Pancreas (tissue), 10 donors: ENCODE measurements at places on chromosomes 13 and 19. TPM values are rescaled to one million over a fixed set of nuclear protein-coding genes. Genes with fewer than 3 reads are reported as not detected.

DNA sequence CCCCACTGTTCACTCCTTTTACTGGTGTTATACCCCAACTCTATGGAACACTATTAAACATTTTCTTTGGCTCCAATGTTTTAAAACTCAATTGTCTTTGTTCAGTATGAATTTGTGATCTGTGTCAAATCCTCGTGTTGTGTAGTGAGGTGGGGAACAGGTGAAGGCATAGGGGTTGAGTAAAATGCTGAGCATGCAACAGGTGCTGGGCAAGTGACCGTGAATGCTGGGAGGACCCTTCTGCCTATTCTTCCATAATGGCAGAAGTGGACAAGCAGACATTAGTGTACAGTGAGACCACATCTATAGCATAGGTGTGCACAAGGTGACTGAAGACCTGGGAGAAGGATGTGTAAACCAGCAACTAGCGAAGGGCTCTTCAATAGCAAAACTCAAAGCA is 1188.0 kb downstream of the UQCRFS1 start:
- no peak for DNase-seq

- DNase-seq, result no peak
Observed at GRCh38 chr19:18612772-18613588, at the start of gene TMEM59L. TMEM59L (plus strand) TSS chr19:18612870; CDS start chr19:18612959, 89 bp downstream.

- DNase-seq, result no peak
Observed at GRCh38 chr13:79079351-79079839, 326.7 kb downstream of the RBM26 start.

The MISP3 gene
- 8.8 TPM for total RNA-seq

GRCh38 chr19:49530708-49531107 is 2.9 kb downstream of the RCN3 start:
- DNase-seq, result no peak

DNA sequence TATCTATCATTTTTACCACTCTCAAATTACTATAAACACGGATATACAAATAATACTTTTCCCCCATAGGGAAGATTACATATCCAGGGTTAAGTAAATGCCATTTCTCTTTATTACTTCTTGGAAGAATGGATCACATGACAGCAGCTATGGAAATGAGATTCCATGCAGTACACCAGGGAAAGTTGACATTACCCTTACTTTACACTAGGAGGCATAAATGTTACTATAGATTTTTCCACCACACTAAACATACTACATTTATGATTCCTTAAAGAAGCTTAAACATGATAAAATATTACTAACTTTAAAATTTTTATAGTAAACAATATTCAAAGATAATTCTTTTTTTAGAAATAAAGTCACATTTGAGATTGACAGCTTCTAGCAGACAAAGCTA is 611.4 kb downstream of the PCDH9 start:
- no peak for DNase-seq

GRCh38 chr13:23918208-23918607 is 20.9 kb upstream of the C1QTNF9B start:
- DNase-seq, result no peak

- DNase-seq, result no peak
Observed at GRCh38 chr13:26071691-26072090, 19.9 kb upstream of the SHISA2 start.

DNA sequence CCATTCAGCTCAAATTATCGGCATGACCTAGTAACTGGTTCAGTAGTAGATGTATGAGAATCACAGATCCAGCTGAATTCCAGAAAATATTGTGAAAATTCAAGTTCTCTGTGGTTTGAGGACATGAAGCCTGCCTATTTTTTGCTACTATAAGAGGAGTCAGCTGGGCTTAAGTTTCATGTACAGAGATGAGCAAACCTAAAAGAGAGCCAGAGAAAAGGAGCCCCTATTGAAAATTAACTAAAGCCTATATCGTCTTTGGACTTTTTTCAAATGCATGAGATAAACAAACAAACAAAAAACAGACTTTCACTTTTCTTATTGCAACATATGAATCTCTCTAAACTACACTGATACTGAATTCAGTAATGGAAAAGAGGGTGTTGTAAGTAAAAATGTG is 106.8 kb upstream of the SPRY2 start:
- DNase-seq, result no peak

DNA sequence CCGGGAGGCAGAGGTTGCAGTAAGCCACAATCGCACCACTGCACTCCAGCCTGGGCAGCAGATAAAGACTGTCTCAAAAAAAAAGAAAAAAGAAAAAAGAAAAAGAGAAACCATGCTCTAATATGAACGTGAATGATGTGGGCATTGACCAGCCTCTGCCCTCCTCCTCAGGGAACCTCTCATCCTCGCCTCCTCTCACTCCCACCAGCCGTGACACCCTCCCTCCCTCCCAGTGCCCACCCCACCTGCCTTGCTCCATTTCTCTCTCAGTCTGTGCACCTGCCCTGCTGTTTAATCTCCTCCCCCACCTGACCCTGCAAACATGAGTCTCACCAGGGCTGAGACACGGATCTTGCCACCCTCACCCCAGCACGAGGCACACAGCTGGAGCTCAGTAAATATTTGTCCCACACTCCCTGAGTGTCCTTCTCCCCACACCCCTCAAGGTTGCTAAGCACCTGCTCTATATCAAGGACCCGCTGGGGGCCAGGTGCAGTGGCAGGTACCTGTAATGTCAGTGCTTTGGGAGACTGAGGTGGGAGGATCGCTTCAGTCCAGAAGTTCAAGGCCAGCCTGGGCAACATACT is 7.5 kb upstream of the BCAT2 start:
- DNase-seq, result peak; percentile 88

DNA sequence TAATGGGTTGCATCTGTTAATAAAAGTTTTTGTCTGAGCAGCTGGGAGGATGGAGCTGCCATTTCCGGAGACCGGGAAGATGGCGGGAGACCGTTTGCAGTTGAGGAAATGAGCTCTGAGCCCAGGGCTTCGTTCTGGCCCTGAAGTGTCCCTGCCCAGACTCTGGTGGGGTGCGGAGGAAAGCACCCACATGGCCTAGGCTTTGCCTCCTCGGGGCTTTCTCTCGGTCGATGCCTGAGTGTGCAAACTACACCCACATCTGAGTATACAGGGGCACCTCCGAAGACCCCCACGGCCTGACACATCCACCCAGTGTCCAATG is 15.6 kb upstream of the NANOS3 start:
- no peak for DNase-seq

- DNase-seq, result no peak
Observed at GRCh38 chr13:41700790-41701310, 243.5 kb downstream of the RGCC start.

GRCh38 chr13:20177049-20177831 is 15.5 kb downstream of the GJB2 start:
- DNase-seq, result no peak

DNA sequence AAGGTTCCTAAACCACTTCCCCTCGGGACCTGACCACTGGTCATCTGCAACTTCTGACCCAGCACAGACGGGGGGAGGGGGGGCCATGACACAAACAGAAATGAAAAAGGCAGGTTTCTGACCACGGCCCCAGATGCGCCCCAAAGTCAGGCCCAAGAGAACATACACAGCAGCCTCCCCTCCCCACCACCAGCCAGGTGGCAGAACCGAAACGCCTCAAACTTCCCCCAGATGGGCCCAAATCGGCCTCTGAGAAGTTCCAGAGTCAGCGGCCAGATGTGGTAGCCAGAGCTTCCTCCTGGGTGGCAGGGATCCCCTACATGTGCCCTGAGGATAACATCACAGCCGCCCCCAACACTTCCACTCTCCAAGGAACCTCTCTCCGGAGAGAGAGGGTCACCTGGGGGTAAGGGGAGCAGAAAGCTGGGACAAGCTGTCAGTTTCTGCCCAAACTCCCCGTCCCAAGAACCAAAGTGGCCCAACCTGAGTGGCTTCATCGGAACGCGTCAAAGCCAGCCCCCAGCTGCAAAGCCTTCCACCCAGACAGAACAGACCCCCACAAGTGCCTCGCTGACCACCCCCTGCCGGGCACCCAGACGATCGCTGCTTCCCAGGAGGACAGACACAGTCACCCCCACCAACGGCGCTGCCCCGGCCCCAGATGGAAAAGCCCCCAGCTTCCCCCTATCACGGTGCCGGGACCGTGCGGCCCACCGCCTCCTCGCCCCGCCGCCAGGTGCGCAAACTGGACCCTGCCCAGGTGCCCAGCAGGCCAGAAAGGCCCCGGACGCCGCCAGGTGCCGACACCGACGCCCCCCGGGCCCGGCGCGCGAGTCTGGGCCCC is 800 bp downstream of the ELL start:
- peak; percentile 67 for DNase-seq

DNA sequence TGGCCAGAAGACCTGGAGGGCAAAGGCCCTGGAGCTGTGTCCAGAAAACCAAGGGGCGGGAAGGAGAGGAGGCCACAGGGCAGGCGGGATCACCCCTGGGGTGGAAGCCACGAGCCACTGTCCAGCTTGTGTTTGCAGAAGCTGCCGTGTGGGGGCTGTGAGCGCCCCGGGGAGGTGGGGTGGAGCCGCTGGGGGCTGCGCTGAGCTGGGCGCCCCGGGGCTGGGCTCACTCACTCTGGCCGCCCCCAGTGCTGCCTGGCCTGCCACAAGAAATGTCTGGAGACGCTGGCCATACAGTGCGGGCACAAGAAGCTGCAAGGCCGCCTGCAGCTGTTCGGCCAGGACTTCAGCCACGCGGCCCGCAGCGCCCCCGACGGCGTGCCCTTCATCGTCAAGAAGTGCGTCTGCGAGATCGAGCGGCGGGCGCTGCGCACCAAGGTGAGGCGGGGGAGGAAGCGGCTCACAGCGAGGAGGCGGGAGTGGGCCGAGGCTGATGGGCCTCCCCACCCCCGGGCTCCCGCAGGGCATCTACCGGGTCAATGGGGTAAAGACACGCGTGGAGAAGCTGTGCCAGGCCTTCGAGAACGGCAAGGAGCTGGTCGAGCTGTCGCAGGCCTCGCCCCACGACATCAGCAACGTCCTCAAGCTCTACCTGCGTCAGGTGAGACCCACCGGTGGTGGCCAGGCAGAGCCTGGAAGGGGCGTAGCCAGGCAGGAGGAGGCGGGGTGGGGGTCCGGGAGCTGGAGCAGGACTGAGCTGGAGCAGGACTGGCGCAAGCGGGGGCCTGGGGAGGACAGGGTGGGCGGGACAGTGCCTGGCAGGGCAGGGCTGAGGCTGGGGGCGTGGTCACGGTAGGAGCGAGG is 13.6 kb downstream of the POLR2E start:
- DNase-seq, result peak; percentile 86

The CEACAM3 gene
- total RNA-seq, result 0.61 TPM

DNA sequence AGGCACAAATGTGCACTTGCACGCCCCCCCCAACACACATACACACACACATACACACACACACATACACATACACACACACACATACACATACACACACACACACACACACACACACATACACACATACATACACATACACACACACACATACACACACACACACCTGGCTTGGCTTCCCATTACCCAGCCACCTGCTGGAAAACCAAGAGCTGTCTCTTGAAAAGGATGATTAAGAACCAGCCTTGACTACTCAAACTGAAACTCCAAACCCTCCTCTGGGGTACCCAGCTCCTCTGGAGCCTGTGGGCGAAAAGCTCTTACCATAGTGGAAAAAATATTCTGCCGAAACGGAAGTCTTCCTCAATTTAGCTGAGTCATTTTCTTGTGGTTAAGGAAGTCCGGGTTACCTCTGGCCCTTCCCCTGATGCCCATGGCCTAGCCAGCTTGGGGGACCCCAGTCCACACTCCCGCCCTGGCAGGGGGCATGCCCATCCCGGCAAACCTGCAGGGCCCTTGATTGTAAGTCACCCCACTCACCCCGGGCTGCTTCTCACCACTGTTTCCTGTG is 21.9 kb downstream of the CEBPA start:
- no peak for DNase-seq

- no peak for DNase-seq
Observed at GRCh38 chr13:106197496-106197895, 338.0 kb downstream of the EFNB2 start.

GRCh38 chr13:75610466-75610865 is 25.7 kb upstream of the LMO7 start:
- DNase-seq, result no peak

DNA sequence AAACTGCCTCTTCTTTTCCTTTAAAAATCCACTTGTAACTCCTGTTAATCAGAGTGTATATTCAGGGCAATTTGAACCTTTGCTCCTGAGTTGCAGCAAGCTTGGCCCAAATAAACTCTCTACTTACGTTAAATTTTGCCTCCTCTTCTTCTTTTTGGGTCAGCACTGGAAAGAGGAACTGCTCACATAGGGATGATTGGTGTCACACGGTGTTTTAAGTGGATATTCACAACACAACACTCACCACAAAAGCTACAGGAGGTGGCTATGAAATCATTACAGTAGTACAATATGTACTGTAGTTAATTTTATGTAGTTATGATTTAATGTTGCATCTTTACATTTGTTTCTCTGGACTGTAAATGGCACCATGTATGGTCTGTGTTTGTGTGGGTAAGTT is 96.8 kb upstream of the DOCK9 start:
- no peak for DNase-seq

The TFDP1 gene
- 19.8 TPM for total RNA-seq

- DNase-seq, result no peak
Observed at GRCh38 chr19:45117167-45117594, 24.2 kb downstream of the PPP1R37 start.

The WDR88 gene
- total RNA-seq, result not detected
